Stimulated activated CD4-positive, alpha-beta T cell treated with anti-CD3 and anti-CD28 coated beads, TNF-alpha, amount 100 ng/mL, for 1 hour (primary cell): ENCODE measurements at places on chromosomes 2 and 18.

DNA sequence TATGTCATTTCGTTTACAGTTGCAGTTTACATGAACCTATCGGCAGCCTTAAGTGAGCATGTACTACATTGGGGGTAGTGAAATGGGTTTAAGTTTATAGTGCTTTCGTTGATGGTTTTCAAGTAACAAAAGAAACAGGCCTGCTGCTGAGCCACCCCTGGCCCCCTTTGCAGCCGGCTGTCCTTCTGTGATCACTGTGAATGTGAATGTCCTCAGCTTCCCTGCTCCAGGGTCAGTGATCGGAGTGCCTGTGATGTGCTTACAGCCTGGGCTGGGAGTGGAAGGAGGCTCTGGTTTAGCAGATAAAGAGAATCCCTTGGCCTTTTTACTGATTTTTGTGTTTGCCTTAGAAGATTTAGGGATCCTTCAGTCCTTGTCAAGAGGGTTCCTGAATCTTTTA lies 154.2 kb downstream of the FAM210A start:
- DNase-seq, result no peak

DNA sequence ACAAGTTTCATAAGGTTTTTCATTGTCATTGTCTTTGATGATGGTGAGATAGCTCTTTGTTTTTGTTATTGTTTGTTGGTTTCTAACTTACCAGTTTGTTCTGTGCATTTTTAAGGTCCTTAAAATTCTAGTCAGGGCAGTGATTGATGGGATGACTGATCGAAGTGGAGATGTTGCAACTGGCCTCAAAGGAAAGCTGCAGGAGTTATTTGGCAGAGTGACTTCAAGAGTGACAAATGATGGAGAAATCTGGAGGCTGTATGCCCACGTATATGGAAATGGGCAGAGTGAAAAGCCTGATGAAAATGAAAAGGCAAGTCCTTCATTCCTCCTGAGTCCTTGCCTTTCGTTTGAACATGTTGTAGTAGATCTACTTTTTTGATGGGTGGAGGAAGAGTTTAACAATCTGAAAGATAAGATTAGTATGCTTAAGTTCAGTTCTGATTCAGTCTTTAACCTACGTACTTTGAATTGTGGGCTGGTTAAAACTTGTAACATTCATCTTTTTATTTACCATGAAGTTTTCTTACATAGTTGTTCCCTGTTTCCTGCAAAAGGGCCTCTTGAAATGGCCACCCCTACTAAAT lies 135.8 kb upstream of the LTBP1 start:
- no peak for DNase-seq

DNA sequence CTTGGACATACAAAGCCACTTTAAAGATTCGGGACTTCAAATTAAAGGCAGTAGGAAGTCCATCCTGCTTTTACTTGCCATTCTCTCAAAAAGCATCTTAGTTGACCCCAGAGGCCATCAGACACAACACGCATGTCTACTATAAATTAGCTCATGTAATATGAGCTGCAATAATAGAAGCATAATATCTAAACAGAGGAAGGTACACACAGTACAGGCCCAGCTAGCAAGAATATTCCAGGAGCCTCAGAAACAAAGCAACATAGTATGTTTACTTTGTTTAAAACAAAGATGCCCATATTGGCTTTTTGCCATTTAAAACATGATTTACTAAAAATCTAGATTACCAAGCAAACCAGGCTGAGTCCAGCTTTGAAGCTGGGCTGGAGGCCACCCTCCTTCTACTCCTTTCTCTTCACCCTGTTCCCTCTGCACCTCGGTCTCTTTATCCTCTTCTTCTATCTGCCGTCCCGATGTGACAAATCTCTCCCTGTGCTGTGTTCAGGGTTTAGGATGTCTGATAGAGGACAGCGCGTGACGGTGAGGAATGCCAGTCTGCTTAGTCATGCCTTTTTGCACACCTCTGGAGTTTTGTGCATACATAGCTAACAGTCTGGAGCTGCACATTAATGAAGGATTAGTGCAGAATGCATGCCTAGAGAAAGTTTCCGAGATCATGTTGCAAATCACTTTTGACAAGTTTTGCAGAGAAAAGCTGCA lies 28.2 kb downstream of the DTNA start:
- DNase-seq, result no peak

DNA sequence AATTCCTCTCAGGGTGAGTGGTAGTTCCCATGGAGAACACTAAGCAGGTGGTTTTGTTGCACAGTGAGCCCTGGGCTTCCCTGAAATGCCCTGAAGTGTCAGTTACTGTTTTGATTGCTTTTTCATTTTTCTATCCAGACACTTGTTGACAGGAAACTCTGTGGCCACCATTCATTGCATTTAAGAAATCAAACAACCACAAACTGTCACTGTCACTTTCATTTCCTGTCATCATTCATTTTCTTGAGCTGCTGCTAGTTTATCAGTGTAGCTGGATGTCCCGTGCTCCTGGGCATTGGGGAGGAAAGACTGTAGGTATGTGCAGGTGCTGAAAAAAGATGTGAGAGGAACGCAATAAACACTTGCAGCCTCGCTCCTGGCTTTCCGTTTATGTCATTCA lies 891.6 kb upstream of the ZEB2 start:
- DNase-seq, result no peak

DNA sequence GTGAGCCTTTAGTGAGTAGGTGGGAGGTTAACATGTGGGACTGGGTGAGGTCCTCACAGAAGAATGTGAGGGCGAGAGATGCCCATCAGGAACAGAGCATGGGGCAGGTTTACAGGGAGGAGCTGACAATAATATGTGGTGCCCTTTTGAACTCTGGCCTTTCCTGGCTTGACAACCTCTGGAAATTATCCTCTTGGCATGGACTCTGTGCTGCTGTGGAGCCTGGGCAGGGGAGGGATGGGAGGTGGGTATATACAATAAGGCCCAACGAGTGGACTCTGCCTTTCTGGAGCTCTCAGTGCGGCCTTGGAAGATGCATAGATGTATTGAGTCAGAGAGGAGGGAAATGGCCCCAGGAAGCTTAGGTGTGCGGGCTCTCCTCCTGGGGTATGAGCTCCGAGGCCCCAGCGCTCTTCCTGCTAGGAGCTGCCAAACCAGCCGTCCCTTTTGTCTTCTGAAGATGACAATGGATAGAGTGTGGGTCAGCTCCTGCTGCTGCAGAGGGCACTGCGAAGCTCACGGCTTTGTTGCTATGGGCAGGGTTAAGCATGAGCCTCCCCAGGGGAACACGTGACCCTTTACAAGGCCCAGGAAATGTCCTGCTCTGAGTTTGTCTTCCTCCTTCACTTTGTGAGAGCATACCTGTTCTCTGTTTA lies 8.7 kb upstream of the PSD4 start:
- DNase-seq, result no peak

DNA sequence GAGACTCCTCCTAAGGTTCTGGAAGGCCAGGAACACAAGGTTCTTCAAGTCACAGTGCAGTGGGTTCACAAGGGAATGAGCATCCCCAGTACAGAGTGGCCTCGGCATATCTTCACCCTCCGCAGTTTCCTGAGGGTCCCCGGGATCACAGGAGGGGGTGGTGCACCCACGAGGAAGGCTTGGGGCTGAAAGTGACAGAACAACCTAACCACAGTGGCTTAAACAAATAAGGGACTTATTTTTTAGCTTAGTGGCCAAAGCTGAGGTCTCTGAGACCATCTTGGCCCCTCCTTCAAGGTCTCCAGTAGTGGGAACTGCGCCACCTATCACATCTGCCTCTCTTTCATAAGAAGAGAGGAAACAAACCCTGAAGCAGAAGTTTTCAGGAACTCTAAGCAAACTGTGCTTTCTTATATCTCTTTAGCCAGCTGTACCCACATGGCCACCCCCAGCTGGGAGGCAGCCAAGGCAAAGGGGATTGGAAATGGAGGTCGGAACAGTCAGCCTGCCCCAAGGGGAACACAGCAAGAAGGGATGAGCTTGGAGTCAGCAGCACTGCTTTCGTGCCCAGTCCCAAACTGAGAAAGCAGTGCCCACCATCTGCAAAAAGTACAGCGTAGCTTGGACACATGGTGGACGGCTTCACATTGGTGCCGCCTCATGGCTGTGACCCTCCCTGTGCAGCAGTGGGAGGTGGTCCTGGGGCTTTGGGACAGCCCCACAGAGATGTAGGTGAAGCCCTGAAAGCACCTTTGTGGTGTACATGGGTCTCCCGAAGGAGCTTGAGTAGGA lies 260.0 kb upstream of the ID2 start:
- no peak for DNase-seq

DNA sequence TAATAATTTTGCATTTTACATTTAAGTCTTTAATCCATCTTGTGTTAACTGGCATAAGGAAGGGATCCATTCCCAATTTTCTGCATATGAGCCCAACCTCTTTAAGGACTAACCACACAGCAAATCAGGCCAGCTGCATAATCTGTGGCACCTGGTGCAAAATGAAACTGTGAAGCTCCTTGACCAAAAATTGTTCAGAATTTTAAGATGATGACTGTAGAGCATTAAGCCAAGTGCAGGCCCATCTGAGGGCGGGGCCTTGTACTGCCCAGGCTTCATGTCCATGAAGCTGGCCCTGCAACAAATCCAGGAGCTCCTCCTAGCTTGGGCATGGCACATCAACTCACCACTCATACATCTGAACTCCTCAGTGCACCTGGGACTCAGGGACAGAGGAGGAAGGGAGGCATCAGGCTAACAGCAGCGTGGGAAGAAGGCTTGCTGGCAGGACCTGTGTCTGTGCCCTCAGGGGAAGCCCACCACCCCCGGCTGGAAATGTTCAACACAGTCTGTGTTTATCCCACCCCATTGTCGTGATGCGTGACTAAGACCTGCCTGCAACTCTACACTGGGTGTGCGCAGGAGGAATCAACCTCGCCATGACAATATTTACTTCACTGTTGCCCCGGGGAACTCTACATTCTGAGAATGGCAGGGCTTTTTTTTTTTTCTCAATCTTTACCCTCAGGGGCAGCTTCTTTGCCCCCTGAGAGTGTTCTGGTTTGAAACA lies 128.9 kb upstream of the SIX2 start:
- no peak for DNase-seq

- no peak for DNase-seq
These were observed 18.5 kb downstream of the THSD7B start for GRCh38 chr2:136783856-136784255.

- DNase-seq, result no peak
These were observed 48.2 kb downstream of the KCMF1 start for GRCh38 chr2:85019121-85019520.

DNA sequence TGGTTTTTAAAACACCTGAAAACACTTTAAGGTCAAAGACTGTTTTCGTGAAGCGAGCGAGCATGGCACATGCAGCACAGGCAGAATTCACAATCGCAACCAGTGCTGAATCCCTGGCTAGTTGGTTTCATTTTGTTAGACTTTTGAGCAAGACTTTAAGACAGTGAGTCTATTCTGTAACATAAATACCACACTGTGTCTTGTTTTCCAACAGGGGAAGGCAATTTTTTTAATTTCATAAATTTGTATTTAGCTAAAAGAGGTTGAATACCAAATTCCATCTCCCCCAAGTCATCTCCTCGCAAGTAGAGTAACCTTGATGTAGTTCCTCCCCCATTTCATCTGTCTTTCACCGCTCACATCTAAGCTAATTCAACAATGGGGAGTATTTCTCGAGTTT lies 1.4 kb downstream of the CERKL start:
- no peak for DNase-seq

GRCh38 chr2:33229646-33230045 lies 246.8 kb upstream of the RASGRP3 start:
- DNase-seq, result no peak

GRCh38 chr18:57447154-57447621 lies 12.0 kb downstream of the ONECUT2 start:
- DNase-seq, result no peak

DNA sequence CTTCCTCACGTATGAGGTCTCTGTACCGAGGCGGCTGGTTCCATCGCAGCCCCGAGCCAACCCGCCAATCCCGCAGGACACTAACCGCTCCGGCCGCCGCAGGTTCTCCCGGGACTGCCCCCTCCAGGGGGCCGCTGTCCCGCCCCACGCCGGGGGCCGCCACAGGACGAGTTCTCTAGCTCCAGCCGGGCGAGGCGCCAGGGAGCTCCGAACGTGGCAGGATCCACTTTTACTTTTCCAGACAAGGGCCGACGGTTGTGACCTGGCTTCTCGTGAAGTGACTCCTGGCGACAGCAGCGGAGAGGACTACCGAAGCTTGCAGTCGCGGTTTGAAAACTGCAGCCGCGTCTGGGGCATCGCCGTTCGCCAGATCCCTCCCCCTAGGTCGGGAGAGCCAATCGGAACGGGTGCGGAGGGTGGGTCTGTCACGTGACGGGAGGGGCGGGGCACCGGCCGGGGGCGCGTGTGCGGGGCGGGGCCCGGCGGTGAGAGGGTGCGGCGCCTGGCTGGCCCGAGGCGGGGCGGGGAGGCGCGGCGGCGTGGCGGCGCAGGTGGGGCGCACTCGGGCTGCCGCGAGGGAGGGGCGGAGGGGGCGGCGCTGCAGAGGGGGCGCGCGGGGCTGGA lies at the start of gene STK17B:
Gene STK17B, minus strand, starts transcription at position 331 of the 624 bp plus-strand sequence. CDS start 8,195 bp downstream, outside the sequence.
- DNase-seq, result peak; percentile 96

DNA sequence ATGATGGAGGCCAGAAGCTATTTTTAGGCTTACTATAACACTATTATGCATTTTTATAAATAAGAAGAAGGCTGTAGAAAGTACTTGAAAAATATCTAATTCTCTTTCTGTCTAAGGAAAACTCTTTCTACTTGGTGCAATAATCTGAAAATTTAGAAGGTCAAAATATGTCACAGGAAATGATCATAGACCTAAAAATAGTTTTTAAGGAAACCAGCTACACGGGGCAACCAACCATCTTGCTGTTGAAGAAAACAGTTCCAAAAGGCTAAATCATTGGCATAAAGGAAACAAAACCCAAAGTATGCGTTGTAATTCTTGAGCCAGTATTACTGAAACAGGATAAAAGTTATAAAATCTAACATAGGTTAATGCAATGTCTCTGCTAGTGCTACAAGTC lies 40.2 kb downstream of the SOCS6 start:
- DNase-seq, result no peak

GRCh38 chr2:144320491-144320890 lies 199.4 kb downstream of the ZEB2 start:
- DNase-seq, result peak; percentile 28

DNA sequence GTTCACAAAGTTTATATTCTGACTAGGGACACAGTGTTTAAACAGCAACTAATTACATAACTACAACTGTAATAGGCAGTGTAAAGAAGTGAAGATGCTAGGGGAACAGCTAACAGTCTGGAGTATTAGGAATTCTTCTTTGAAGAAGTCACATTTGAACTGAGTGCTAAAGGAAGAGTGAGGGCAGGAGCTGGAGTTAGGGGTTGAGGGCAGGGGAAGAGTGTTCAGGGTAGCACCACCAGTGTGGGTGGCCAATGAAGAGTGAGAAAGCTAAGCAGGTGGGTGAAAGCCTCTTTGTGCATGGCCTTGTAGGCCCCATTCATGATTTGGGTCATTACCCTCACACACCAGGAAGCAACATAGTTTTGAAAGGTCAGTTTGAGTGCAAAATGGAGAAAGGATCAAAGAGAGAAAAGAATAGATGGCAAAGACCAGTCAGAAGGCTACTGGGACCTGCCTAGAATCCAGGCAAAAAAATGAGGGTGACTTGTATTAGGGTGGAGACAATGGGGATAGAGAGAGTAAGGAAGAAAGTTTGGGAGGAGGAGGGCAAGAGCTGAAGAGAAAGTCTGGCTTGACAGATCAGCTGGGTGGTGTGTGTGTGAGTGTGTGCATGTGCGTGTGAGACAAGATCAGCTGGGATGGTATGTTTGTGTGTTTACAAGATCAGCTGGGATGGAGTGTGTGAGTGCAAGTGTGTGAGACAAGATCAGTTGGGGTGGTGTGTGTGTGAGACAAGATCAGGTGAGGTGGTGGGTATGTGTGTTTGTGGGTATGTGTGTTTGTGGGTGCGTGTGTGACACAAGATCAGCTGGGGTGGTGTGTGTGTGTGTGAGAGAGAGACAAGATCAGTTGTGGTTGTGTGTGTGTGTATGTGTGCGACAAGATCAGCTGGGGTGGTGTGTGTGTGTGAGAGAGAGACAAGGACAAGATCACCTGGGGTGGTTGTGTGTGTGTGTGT lies 43.6 kb upstream of the AGPS start:
- no peak for DNase-seq
